HCEC 1CT (cell line): ENCODE measurements at places on chromosomes 1 and 21.

GRCh38 chr1:112058815-112059450 lies 69.5 kb upstream of the KCND3 start:
- no peak for DNase-seq

GRCh38 chr1:214193691-214194090 lies 87.3 kb upstream of the SMYD2 start:
- no peak for DNase-seq

- peak; percentile 20 for DNase-seq
These were observed at the start of gene PDPN for GRCh38 chr1:13583595-13583965. PDPN (plus strand) TSS chr1:13583832; CDS start chr1:13584034, 202 bp downstream.

GRCh38 chr21:43268804-43269186 lies 100.0 kb downstream of the CRYAA start:
- no peak for DNase-seq

DNA sequence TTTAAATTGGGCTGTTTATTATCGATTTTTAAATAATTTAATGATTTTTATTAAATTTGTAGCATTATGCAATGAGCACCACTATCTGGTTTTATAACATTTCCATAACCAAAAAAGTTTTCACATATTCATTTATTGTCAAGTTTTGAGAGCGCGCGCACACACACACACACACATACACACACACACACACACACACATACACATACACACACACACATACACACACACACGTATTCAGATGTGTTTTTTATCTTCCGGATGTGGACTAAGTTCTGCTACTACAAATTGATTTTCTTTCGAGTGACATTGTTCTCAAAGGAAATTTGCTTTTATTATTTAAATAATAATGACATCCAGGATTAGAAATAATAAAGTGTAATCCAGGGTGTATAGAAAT lies 16.3 kb downstream of the CACHD1 start:
- no peak for DNase-seq

DNA sequence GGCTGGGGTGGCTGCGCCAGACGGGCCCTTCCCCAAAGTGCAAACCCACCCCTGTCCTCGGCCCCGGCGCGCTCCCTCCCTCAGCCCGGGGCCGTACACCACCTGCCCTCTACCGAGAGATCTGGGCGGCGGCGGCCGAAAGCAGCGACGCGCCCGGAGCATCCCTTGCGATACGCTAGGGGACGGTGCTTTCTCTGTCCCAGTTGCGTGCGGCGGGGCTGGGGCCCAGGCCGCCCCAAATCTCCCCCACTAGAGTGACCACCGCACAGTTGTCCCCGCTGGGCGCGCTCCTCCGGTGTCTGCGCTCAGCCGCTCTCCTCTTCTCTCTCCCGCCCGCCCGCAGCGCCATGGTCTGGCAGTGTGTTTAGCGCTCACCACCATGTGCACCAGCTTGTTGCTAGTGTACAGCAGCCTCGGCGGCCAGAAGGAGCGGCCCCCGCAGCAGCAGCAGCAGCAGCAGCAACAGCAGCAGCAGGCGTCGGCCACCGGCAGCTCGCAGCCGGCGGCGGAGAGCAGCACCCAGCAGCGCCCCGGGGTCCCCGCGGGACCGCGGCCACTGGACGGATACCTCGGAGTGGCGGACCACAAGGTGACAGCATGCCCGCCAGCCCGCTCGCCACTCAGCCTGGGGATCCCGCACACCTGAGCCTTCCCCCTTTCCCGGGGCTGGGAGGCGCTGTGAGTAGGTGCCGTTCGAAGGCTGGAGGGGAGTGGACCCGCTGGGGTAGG lies 1.0 kb downstream of the ST6GALNAC5 start:
- DNase-seq: peak; percentile 49

- DNase-seq: no peak
These were observed 154.0 kb downstream of the RWDD3 start for GRCh38 chr1:95388031-95388430.

DNA sequence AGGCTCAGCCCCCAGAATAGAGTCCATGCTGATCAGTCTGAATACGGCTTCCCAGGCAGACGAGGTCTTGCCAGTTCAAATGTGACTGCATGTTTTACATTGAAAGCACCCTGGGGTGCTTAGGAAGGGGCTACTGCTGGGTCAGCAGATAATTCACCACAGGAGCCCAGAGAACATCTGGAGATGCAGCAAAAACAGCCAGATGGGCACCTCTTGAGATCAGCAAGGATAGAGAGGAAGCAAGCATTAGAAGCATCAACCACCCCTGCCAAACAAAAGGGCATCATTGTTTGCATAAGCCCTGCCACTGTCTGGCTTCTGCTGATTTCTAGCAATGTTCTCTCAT lies 403.1 kb downstream of the RRAGC start:
- no peak for DNase-seq

- no peak for DNase-seq
These were observed 16.0 kb upstream of the GIPC2 start for GRCh38 chr1:78029793-78030192.

DNA sequence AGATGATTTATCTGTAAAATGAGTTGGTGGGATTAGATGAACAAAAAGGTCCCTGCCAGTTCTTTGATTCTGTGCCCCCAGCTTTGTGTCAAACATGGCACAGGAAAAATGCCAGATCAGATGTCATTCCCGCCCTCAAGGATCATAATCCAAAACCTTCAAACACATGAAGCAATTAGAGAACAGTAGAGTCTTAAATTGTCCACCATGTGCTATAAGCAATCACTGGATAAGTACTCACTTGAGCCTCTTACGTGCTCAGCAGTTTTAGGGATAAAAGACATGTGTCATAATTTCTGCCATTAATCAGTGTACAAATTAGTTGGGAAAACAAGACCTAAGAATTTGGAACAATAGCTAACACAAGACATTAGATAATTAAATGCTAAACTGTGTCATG lies 15.4 kb upstream of the KIAA0040 start:
- DNase-seq: no peak

GRCh38 chr1:19066874-19067181 lies 110.4 kb upstream of the IFFO2 start:
- DNase-seq: no peak

- DNase-seq: no peak
These were observed 83.1 kb downstream of the HS2ST1 start for GRCh38 chr1:86997538-86997937.

GRCh38 chr1:66352792-66353191 lies 181.2 kb upstream of the SGIP1 start:
- DNase-seq: no peak

GRCh38 chr1:42334240-42335049 lies 590 bp downstream of the FOXJ3 start:
- DNase-seq: peak; percentile 72
